ENCODE measurements at places on chromosomes 4 and X. TPM values are rescaled to one million over a fixed set of nuclear protein-coding genes. Genes with fewer than 3 reads are reported as not detected.

DNA sequence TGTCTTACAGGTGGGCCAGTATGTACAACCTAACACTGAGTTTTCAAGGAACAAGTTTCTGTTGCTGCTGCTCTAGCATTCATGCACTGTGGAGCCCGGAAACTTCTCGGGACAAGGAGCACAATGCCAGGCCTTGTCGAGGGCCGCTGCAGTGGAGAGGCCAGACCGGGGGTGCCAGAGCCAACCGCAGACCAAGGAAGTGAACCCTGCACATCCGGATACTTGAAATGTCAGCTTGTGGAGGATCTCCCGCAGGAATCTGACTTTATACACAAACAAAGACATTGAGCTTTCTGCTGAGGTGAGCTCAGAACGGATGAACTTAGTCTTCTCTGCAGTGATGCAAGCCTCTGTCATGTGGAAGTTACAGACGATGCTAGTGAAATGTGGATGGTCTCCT lies 99.5 kb downstream of the ZNF827 start:
- no peak for DNase-seq

- DNase-seq = no peak
Observed at GRCh38 chr4:87962398-87963146, 12.9 kb upstream of the SPP1 start.

SLC49A3 gene
- total RNA-seq = 12.0 TPM

- no peak for DNase-seq
Observed at GRCh38 chr4:24770032-24770584, 25.3 kb upstream of the SOD3 start.

DNA sequence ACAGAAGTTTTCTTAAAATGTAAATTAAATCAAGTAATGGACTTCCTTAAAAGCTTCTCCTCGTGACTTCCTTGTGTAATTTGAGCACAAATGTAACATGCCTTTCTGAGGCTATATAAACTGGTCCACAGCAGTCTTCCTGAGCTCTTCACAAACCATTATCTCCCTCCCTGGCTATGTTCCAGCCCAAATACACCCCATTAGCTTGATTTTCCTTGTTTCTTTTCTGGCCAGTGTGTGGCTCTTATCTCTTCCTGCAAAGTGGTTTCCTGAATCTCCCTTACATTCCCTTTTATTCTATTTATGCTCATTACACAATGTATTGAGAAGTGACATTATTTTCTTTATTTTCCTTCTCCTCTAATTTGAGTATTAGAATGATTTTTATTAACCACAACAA lies 1085.3 kb upstream of the PCDH10 start:
- DNase-seq = no peak

STOX2 gene
- 12.2 TPM for total RNA-seq

DNA sequence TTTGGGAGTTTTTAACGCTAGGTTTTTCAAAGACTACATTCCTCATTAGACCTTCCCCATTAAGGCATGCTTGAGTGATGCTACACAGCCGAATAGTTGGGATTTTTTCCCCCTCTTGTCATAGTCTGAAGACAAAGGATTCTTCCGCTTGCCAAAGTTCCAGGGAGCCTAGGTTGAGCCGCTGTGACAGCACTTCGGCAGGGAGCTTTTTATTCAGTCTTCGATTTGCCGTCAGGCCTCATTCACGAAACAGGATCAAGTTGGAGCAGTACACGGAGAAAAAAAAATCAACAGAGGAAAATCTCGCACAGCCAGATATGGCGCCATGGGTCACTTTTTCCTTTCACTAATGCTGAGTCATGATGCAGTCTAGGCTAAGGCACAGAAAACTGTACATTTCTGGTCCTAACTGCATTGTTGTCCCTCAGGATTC lies 24.3 kb downstream of the SHROOM3 start:
- no peak for DNase-seq

VSIG1 gene
- not detected for total RNA-seq

DNA sequence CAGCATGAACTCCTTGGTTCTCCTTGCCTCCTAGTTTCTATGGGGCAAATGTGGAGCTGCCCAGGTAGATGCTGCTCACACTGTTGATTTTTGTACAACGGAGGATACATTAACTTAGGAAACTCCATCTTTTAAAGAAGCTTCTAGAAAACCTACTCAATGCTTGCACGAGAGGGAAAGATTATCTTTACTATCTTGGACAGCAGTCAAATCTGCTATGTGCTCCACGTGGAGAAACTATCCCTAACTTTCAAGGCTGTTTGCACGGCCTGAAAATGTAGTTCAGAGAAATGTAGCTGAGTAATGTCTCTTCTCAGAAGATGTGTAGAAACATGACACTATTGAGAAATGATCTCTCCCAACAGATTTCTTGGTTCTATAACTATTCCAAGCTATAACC lies 1530.9 kb upstream of the PABPC4L start:
- DNase-seq = no peak

GRCh38 chr4:181301735-181302710 lies 941.2 kb upstream of the TENM3 start:
- peak; percentile 20 for DNase-seq

- DNase-seq = no peak
Observed at GRCh38 chr4:20248155-20248558, 3.5 kb upstream of the SLIT2 start.

NIPAL1 gene
- total RNA-seq = 0.25 TPM

DNA sequence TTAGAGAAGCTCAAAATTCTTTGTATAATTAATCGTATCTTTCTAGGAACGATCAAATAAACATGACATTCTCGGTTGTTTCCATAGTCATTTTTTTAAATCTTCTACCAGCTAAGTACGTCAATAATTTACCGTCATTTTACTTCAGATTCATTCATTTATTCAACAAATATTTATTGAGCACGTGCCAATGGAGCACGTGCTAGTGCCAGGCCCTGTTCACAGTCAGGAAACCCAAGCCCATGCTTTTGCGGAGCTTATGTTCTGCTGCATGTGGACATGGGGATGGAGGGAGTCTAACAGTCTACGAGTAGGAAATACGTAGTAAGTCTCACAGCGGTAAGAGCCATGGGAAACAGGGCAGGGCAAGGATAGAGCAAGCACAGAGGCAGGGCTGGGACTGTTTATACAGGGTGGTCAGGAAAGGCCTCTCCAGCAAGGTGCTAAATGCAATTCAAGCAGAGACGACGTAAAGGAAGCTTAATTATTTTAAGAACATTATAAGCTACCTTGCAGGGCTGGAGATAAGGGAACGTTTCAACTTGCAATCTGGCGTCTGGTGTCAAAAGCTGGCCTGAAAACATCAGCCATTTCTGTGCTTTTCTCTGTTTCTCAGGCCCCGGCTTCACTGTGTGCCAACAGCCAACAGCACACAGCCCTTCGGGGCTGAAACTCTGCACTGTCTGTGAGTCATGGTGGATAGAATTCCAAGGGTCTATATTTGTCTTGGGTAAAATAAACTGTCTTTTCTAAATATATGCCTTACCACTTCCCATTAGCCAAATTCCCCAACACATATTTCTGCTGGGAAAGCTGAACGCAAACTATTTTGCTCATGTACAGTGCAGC lies 517.1 kb upstream of the ZFP42 start:
- no peak for DNase-seq

DNA sequence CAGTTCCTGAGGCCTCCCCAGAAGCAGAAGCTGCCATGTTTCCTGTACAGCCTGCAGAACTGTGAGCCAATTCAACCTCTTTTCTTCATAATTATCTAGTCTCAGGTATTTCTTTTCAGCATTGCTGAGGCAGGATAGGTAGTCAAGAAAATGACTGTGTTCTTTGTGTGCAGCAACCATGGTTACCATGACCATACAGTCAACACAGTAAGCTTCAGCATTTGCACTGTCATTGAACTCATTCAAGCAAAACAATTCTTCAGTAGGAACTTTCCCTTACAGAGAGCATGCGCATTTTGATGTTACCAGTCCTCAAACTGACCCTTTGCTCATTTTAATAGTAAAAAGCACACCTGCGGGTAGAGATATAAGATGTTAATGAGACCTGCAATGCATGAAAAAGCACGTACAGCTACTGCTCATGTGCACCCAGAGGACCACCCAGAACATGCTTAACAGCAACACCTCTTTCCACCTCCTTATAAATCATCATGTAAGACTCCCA lies 180.8 kb downstream of the PRKX start:
- DNase-seq = no peak

DNA sequence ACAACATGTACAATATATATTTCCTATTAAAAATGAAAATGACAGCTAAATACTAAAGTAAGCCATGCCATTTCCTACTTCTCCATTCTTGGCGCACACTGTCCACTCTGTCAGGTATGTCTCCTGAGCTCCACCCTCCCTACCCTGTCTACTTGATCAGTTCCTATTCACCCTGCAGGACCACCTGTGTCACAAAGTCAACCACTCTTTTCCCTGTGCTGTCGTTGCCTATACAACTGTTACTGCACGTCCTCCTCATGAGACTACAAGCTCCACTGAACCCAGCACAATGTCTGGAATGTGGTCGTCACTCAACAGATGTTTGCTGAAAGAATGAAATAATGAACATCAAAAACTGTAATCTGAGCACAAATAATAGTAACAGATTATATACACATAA lies 54.9 kb downstream of the SLC9A7 start:
- DNase-seq = no peak

NOP14 gene
- total RNA-seq = 17.4 TPM

CYBB gene
- total RNA-seq = 18.7 TPM

GRCh38 chr4:154018659-154019058 lies 229.8 kb upstream of the SFRP2 start:
- DNase-seq = no peak

- DNase-seq = no peak
Observed at GRCh38 chr4:124907881-124908280, 195.3 kb upstream of the ANKRD50 start.

- no peak for DNase-seq
Observed at GRCh38 chrX:300334-300733, 18.3 kb downstream of the GTPBP6 start.

DNA sequence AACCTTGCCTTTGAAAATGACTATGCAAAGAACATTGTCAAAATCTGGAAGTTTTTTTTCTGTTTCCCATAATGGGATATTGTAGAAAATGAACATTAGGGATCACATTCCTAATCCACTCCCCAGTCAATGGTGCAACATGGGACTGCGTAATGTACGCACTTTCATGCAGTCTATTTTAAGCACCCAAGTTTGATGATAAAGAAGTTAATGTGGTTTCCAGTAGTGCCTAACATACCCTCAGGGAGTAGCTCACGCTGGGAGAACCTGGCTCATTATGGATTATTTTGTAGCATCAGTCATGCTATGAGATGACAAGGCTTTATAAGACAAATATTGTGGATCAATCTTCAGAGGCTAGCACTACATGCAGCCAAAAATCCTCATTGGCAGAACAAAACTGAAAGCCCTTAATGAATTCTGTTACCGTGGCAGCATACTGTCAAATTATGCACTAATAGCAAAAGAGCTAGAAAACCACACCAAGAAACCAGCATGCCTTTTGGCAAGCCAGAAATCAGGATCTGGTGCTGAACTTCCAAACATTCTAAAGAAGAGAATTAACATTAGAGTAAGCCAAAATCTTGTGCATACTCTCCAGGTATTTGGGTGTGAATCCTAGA lies 1392.8 kb upstream of the TENM3 start:
- DNase-seq = no peak

C4orf36 gene
- total RNA-seq = 0.96 TPM

GRCh38 chr4:6956087-6956433 lies 46.4 kb downstream of the TBC1D14 start:
- no peak for DNase-seq

RIPPLY1 gene
- total RNA-seq = not detected

TLR6 gene
- total RNA-seq = 0.71 TPM

S100P gene
- total RNA-seq = not detected

- no peak for DNase-seq
Observed at GRCh38 chr4:845233-845835, 19.4 kb upstream of the CPLX1 start.

DNA sequence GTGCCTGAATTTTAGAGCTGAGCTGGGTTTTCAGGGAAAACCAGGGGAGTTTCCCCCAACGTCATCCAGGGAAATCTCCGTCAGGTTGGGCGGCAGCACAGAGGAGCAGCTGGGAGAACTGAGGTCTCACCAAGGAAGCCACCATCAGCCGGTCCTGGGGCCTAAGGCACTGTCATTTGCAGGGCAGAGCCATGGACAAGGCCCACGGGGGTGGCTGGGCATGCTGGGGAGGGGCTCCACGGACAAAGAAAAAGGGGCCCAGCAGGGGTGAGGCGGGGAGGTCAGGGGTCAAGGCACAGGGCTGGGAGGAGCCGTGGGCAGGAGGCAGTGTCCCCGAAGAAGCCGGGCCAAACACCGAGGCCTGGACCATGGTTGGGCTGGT lies 109.8 kb downstream of the HMX1 start:
- DNase-seq = no peak

DNA sequence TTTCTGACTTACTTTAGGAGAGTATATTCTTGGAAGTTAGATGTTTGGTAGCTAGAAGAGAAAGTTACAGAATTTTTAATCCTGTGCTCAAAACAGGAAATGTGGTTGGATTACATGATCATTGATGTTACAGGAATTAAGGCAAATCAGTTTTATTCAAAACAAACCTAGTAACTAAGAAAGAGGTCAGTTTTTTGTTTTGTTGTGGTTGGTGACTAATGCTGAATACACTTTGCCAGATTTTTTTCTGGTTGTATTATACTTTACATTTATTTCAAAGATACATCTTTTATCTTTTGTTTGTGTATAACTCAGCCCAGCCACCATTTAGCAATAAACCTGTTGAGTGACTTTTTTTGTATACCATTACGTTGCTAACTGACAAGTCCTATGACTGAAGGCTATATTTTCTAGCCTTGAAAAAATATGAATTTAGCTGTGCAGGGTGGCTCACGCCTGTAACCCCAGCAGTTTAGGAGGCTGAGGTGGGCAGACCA lies 116.7 kb downstream of the KLHL8 start:
- no peak for DNase-seq

PPP2R2C gene
- total RNA-seq = 9.7 TPM

DNA sequence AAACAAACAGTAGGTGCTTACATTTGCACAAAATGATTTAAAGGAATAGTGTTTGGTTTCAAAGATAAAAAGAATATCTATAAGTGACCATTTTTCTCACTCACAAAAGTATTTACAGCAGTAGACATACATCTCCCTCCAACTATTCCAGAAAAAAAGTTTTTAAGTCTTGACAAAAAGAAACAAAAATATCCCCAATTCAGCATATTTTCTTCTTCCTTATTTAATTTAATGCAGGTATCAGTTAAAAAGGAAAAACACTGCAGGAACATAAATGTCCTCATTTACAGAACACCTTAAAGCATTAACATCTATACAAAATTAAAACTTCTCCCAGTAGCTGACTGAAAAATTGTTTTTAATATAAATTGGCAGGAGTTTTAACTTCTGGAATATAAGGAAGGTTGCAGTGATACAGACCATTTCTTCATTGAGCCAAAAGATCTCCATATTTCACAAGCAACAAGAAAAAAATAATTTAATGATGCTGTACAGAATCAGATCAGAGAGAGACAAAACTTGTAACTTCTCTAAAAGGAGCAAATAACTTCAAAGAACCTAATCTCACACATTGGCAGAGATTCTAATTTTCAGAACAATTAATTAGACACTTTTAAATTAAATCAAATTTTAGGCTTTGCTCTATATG lies 4.3 kb downstream of the MAB21L2 start:
- no peak for DNase-seq

DNA sequence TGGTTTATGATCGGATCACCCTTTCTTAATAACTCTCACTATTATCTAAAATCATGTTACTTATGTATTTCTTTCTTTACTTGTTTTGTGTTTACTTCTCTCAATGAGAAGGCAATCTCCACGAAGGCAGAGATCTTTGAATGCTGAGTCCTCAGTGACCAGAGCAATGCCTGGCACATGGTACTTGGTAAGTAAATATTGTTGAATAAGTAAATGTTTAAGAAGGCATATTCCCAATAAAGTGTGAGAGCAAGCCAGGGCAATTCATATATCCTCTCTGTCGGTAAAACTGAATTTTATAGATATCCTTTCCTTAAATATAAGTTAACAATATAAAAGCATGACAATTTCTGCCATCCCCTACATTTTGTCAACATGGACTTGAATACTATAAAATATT lies 94.4 kb downstream of the UGT8 start:
- no peak for DNase-seq
